Neural progenitor cell (in vitro differentiated cells): ENCODE measurements at places on chromosomes 1 and 21. TPM values are rescaled to one million over a fixed set of nuclear protein-coding genes. Genes with fewer than 3 reads are reported as not detected.

ADORA1 gene
- total RNA-seq, result 1.1 and 3.2 TPM in 2 replicates

DNA sequence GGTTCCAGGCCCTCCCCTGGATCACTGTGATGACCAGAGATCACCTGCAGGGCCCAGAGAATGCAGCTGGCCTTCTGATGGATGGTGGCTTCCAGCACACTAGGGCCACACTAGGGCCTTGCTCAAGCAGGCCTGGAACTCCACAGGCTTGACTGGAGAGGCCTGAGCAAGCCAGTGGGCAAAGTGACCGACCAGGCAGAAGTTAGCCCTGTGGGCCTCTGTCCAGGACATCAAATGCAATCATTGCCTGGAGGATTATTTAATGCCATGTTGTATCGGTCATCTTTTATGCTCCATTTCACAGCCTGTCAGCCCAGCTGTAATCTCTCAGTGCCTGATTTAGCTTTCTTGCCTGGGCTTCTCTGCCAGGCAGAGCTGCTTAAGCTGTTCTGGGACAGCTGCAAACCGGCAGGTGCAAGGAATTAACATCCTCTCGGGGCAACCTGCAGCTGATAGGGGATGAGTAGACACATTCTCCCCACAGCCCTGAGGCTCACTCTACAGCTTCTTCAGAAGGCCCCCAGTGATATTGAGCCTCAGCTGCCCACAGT lies 17.7 kb downstream of the NENF start:
- DNase-seq, result peak; percentile 50

LCK gene
- total RNA-seq, result 0.32 and 0.77 TPM in 2 replicates

DNA sequence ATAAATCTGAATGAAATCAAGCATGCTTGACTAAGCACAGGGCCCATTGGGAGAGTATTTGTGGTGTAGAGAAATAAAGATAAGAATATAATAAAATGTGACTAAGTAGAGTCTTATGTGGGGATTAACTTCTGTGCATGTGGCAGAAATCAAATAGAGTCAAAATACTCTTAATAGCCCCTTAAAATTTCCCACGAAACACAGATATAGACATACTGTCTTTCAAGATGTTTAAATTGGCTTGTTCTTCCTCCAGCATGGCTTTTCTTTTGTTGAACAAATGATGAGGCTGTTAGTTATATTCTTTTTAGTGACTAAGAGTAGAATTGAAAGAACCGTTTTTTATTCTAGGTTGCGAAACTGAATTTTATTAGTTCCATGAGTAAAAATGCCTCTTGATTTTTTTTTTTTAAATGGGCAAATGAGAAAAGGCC lies 112.3 kb downstream of the RPS6KC1 start:
- no peak for DNase-seq

- DNase-seq, result no peak
Measured at GRCh38 chr1:170273291-170274130, 127.8 kb downstream of the NTMT2 start.

- no peak for DNase-seq
Measured at GRCh38 chr1:94895518-94895917, 31.4 kb downstream of the CNN3 start.

AADACL4 gene
- total RNA-seq, result not detected in 2 replicates

ZNF695 gene
- 27.6 and 34.6 TPM in 2 replicates for total RNA-seq

DNA sequence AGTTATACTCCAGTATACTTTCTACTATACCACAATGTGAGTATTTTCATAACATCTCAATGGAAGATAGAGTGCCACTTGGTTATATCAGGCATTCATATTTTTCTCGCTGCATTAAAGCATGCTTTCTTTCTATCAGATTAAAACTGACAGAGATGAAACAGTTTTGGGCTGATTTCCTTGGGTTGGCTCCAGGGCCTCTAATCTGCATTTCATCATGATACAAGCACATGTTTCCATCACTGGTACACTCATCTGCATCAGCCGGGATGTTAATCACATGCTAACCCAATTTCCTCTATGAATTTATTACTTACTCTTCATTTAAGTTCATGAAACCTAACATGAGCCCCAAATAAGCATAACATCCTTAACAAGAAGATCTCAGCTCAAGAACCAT lies 289.0 kb upstream of the DAB1 start:
- no peak for DNase-seq

SLAMF9 gene
- not detected in 2 replicates for total RNA-seq

LCA5L gene
- 2.6 and 4.7 TPM in 2 replicates for total RNA-seq

DNA sequence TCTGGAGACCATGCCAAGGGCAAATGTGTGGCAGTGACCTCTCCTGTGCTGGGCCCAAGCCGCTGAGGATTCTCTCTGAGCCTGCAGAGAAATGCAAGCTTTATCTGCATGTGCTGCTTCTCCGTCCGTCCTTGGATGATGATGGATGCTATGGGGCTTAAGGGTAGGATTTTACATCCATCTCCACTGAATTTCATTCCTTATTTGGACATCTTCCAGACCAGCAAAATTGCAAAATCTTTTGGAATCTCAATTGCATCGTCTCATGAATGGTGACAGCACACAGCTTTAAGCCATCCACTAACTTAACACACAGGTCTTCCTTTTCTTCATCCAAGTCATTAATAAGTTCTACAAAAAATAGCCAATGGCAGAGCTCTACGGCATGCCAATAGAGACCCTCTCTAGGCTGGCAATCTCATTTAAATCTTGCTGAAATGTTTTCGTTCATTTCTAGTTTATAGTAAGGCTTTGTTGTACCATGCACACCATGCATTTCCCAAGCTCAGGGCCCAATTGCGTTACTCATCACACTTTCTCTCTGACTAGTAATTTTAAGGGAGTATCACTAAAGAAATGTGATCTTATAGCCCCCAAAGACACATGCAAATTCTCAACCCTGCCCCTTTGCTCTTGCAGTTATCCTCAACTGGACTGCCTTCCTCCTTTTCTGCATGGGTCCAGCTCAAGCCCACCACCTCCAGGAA lies 11.1 kb downstream of the BATF3 start:
- DNase-seq, result no peak

PTAFR gene
- not detected in 2 replicates for total RNA-seq

DNA sequence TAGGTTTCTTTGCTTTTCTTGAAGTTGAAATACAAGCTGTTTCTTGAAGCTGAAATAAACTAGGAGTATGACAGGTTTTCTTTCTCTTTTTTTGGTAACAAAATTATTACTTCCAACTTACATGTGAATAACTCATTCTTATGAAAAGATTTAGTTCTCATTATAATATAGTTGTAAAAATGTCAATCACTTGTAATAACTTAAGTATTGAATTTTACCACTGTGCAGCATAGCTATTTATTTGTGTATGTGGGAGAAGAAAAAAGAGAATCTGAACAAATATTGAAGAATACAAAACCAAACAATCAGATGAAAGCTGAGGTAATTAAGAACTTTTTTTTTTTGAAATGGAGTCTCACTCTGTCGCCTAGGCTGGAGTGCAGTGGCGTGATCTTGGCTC lies 11.1 kb downstream of the CLIC4 start:
- DNase-seq, result no peak

TSSK3 gene
- total RNA-seq, result not detected in 2 replicates

DNA sequence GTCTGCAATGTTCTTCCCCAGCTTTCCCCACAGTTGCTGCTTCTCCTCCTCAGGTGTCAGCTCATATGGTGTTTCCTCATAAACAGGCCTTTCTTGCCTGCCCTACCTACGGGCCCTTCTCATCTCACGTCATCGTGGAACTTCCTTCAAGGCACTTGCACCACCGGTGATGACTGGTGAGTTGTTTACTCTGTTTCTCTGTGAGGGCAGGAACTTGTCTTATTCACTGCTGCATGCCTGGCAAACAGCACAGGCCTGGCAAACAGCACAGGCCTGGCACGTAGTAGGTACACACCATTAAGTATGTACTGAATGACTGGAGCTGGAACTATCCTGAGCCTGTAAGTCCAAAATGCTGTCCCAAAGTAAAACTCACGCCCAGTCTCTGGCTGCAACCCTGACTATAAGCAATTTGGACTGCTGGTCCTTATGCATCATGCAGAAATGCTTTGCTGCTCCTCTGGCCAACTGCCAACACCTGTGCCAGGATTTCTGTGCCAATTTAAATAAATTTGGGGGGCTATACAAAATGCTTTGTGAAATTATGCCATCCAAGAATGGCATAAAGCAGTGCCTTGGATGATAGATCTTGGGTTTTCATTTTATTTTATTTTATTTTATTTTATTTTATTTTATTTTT lies 25.7 kb downstream of the STK40 start:
- DNase-seq, result no peak

- DNase-seq, result peak; percentile 30
Measured at GRCh38 chr1:117537291-117537920, 68.4 kb upstream of the TENT5C start.

- DNase-seq, result peak; percentile 10
Measured at GRCh38 chr1:40312238-40313205, 4.6 kb downstream of the COL9A2 start.

TEX50 gene
- total RNA-seq, result not detected in 2 replicates

THEM5 gene
- total RNA-seq, result not detected in 2 replicates

GRCh38 chr21:38468989-38469388 lies 29.3 kb downstream of the ERG start:
- no peak for DNase-seq

- no peak for DNase-seq
Measured at GRCh38 chr1:151267760-151268159, 13.2 kb downstream of the PSMD4 start.

ZNF692 gene
- 37.8 and 84.9 TPM in 2 replicates for total RNA-seq

- no peak for DNase-seq
Measured at GRCh38 chr1:25099343-25099951, 132.9 kb downstream of the SYF2 start.

DNA sequence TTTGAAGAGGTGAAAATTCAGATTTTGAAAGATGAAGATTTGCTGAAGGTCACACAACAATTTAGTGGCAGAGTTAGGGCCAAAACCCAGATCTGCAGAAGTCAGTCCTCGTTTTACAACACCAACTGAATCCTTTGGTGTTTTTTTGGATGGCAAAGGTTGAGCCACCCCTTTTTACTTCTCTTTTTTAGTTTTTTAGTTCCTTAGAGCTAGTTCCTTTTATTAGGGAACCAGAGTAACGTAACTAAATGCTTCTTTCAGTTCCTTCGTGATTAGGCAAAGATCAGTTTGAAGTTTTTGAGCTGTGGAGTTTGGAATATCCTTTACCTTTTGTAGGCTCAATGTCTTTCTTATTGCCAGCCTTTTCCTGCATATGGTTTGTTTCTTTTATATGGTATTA lies 67.9 kb upstream of the ARID1A start:
- no peak for DNase-seq

NMNAT2 gene
- 0.49 and 2.7 TPM in 2 replicates for total RNA-seq

- DNase-seq, result no peak
Measured at GRCh38 chr1:41368366-41368765, 7.1 kb downstream of the FOXO6 start.

DNA sequence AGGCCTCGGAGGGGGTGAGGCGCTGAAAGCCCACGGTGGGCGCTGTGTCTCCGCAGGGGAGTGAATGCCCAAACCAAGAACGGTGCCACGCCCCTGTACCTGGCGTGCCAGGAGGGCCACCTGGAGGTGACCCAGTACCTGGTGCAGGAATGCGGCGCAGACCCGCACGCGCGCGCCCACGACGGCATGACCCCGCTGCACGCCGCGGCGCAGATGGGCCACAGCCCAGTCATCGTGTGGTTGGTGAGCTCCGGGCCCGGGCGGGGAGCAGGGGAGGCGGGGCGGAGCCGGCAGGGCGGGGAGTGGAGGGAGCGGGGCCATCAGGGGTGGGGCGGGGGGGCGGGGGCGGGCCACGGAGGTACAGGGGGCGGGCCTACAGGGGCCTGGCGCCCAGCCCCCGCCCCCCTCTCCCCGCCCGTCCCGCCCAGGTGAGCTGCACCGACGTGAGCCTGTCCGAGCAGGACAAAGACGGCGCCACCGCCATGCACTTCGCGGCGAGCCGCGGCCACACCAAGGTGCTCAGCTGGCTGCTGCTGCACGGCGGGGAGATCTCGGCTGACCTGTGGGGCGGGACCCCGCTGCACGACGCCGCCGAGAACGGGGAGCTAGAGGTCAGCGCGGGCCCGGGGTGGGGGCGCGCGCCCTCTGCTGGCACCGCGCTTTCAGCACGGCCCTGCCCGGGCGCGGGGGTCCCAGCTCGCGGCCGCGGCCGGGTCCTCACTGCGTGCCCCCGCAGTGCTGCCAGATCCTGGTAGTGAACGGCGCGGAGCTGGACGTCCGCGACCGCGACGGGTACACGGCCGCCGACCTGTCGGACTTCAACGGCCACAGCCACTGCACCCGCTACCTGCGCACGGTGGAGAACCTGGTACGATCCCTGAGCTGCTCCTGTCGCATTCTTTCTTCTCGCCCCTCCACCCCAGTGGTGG lies 15.9 kb downstream of the ESPN start:
- peak; percentile 84 for DNase-seq

PROK1 gene
- 0.12 TPM in 1 of 2 replicates, not detected in the other for total RNA-seq

GRCh38 chr1:54967372-54967771 lies 13.1 kb upstream of the TMEM61 start:
- DNase-seq, result no peak

DNA sequence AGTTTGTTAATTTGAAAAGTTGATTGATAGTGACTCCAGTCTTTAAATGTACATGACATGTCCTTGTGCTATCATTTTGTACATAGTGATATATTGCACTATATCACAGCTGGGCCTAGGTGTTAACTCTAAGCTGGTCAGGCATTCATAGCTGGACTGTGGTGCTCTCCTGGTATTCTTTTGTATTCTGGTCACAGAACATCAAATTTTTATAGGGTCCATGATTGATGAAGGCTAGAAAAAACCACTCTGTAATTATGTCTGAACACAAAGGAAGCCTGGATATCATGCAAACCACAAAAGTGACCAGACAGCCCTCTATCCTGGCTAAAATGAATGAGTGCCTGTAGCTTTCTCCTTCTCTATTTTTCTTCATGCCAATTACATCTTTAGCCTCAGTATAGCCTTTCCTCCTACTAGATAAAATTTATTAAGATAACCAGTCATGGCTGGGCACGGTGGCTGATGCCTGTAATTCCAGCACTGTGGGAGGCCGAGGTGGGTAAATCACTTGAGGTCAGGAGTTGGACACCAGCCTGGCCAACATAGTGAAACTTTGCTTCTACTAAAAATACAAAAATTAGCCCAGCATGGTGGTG lies 134.9 kb upstream of the B3GALT2 start:
- DNase-seq, result no peak

GRCh38 chr1:212944229-212944901 lies 6.0 kb upstream of the VASH2 start:
- DNase-seq, result no peak

- no peak for DNase-seq
Measured at GRCh38 chr1:205493241-205494085, 11.0 kb upstream of the CDK18 start.

DNA sequence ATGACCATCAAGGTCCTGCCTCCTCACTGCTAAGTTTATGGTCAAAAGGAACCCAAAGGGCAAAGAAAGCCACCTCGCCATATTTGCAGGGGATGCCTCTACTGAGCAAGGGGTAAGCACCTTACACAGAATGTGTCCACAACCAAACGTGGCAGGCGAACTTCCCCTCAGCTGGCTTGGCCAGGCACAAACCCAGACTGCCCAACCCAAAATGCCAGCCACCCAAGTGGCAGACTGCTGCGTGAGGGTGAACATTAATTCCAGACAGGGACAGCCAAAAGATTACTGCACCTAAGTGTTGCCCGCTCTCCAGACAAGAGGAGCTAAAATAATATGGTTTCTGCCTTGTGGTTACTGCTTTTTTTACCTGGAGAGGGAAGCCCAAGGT lies 16.0 kb downstream of the ZNF697 start:
- no peak for DNase-seq

MATN1 gene
- total RNA-seq, result 0.09 TPM in 1 of 2 replicates, not detected in the other
